ENCODE measurements at places on chromosomes 2 and 18.

- DNase-seq, result no peak
These were observed 162.3 kb upstream of the ZEB2 start for GRCh38 chr2:144682248-144682647.

DNA sequence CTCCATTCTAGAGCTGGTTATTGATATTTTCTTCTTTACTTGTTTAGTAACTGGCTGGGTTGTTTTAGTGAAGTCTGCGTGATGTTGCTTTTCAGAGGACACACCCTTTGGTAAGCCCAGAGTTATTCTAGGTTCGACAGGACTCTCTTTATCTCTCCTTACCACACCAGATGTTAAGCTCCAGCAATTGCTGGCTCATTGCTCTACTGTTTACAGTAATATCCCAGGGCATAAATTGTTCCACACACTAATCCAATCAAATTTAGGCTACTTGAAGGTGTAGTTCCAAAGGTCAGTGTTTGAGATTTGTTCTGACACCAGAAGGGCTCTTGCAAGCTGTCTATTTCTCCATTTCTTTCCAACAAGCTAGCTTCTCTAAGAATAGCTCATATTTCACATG is 506.6 kb downstream of the NR4A2 start:
- DNase-seq, result no peak

DNA sequence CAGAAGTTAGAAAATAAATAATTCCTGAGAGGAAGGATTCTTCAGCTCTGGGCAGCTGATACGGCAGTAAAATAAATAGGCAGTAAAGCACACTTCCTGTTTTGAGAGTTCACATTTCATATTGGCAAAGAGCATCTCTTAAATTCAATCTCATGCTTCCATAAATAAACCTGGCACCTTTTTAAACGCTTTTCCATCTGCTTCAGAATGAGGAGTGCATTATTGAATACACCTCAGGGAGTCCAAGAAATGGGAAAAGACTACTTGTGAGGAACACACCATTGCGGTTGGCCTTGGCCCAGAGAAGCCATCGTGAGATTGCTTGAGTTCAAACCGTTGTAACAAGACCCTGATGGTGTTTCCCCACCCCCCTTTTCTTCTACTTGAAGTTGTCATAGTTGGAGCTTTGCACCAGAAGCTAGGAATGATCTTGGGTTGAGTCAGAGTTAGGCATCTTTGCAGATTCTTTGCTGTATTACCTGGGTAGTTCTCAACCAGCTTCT is 123.9 kb downstream of the RDH14 start:
- no peak for DNase-seq

DNA sequence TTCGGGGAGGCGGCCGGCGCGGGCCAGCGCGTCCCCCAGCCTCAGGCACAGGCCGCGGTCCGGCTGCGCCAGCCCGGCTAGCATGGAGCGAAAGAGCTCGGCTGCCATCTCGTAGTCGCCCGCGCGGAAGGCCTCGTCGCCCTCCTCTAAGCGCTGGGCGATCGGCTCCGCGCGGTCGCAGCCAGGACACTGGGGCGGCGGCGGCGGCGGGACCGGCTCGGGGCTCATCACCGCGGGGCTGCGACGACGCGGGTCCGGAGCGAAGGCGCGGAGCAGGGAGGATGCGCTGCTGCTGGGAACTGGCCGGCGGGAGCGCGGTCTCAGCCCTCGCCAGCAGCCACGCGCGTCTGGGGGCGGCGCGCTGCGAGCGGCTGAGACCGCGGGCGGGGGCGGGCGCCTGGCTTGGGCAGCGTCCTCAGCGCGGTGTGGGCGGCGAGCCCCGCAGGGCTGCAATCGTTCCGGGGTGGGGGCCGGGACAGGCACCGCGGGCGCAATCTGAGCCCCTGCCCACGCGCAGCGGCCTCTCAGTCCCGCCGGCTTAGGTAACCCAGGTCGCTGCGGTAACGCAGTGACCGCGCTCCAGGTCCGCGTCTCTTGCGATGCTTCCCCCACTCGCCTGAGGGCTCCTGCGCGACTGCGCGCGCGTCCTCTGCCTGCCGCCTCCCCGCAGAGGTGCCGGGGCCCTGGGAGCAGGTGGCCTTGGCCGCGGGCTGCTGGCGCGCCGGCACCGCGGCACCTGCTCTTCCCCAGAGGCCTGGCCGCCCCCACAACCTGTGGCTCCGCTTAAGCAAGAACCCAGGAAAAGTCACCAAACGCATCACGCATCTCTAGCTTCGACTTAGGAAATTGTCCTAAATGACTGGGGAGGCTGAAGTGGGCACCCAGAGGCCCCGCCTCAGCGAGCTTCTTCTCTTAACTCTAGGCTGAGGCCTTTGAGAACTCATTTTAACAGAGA is at the start of gene LONRF2:
Gene LONRF2 (minus strand): TSS at position 636 of the 955 bp plus-strand sequence. CDS start 408 bp downstream, at position 228.
- DNase-seq, result peak; percentile 32

DNA sequence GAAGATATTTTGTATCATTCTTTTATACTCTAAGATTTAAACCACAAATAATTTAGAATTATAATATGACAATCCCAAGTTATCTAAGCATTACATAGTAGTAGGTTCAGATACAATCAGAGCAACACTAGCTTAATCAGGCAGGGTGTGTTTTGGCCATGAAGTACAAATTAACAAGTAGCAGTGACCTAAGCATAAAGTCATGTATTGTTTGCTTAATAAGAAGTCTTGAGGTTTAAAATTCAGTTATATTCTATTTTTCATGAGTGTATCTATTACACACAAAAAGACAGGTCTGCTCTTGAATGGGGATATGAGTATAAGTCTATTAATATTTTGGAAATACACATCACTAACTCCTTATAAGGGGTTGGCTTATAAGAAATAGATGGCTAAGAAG is 39.9 kb downstream of the DYNAP start:
- DNase-seq, result no peak

GRCh38 chr2:84389794-84390193 is 69.3 kb downstream of the SUCLG1 start:
- DNase-seq, result no peak

- DNase-seq, result peak; percentile 82
These were observed 122.7 kb downstream of the TWIST2 start for GRCh38 chr2:238970553-238971081.

GRCh38 chr2:219335373-219335786 is 2.8 kb upstream of the RESP18 start:
- no peak for DNase-seq

DNA sequence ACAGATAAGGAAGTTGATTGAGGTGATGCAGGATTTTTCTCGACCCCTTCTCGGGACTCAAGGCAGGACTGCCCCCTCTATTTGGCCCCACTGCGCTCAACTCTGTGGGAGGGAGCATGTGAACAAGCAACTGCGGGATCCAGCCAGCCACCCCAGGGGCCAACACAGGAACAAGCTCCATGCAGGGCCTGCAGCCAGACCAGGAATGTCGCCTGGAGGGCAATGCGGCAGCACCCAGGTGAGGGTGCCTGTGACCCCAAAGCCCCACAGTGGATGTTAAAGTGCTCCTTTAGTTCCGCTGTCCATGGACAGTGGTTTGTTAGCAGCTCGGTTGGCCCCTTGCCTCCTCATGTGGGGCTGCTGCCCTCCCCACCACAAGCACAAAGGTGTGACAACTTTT is 57.1 kb downstream of the HRH4 start:
- no peak for DNase-seq

GRCh38 chr2:74939919-74940812 is 18.3 kb upstream of the POLE4 start:
- DNase-seq, result no peak

GRCh38 chr2:8571792-8572499 is 109.9 kb upstream of the ID2 start:
- peak; percentile 87 for DNase-seq

GRCh38 chr2:95208106-95208505 is 785 bp downstream of the ZNF892 start:
- no peak for DNase-seq
